ENCODE measurements at places on chromosomes 3 and 15. TPM values are rescaled to one million over a fixed set of nuclear protein-coding genes. Genes with fewer than 3 reads are reported as not detected.

- no peak for DNase-seq
Observed at GRCh38 chr3:59824876-59825275, 775.1 kb upstream of the CFAP20DC start.

DNA sequence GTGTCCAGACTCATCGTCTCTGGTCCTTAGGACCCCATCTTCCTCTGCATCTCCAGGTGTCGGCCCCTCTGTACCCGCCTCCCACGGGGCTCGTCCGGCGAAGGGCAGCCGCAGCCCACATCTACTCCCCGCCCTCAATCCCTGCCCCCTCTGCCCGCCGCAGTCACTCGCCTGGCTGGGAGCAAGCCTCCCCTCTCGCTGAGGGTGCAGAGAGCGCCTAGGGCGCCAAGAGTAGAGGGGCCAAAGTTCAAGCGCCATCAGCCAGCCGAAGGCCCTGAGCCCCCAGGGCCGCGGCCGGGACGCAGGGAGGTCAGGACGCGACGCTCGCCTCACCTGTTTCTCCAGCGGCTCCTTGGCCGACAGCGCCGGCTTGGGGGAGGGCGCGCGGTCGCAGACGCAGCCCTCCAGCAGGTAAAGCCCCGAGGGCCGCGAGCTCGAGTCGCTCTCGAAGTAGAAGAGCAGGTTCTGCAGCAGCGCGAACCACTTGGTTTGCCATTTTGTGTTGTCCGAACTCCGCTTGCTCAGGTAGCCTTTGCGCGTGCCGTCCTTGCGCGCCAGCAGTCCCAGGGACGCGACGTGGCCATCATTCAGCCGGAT is 592 bp downstream of the RASGRF1 start:
- no peak for DNase-seq

DNA sequence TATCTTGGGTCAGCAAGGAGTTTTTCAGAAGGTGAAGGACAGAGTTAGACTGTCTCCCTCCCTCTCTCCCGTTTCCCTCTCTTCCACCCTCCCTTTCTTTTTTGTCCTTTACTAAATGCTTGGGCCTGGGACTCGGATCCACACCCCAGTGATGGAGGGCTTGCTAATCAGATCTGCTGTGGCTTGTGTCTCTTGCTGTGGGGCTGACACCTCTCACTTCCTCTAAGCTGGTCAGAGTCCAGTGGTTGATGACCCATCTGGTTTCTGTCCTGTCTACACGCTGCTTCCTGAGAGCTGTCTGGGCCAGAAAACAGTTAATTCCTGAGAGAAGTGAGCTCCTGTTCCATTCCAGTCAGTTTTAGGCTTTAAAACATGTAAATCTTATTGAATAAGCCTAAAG is 849 bp downstream of the TRAK1 start:
- no peak for DNase-seq

DNA sequence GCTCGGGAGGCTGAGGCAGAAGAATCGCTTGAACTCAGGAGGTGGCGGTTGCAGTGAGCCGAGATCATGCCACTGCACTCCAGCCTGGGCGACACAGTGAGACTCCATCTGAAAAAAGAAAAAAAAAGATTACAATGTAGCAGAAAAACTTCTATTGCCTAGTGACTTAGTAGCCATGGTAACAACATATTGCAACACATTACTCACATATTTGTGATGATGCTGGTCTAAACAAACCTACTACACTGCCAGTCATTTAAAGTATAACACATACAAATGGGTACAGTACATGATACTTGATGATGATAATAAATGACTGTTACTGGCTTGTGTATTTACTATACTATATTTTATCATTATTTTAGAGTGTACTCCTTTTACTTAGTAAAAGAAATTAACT is 125.6 kb downstream of the PLOD2 start:
- no peak for DNase-seq

DNA sequence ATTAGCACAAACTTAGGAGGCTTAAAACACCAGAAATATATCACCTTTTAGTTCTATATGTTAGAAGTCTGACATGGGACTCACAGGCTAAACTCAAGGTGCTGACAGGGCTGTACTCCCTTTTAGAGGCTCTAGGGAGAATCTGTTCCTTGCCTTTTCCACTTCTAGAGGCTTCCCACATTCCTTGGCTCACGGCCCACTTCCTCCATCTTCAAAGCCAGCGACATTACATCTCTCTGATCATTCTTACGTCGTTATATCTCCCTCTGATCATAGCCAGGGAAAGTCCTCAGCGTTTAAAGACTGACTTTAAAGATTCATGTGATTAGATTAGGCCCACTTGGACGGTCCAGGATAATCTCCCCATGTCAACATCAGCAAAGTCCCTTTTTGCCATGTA is 166.3 kb downstream of the GREM1 start:
- DNase-seq = no peak

DNA sequence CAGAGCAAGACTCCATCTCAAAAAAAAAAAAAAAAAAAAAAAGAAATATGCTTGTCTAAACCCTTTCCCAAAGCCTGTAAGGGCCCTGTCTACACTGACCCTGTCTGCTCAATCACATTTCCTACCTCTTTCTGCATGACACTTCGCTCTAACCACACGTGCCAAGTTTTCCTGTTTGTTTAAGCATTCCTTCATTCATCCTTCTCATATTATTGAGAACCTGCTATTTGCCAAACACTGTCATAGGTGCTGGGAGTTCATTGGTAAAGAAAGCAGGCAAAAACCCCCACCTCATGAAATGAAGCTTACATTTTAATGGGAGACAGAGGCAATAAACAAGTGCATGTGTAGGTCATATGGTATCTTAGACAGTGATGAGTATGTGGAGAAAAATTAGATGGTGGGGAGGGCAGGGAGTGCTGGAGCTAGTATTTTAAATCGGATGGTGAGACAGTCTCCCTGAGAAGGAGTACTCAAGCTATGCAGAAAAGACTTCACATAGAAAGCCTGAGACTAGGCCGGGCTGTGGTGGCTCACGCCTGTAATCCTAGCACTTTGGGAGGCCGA is 48.0 kb downstream of the B3GNT5 start:
- DNase-seq = no peak

- DNase-seq = no peak
Observed at GRCh38 chr15:67142767-67143100, 77.3 kb downstream of the SMAD3 start.

GRCh38 chr3:119636891-119637611 is 23.3 kb downstream of the POPDC2 start:
- no peak for DNase-seq

DNA sequence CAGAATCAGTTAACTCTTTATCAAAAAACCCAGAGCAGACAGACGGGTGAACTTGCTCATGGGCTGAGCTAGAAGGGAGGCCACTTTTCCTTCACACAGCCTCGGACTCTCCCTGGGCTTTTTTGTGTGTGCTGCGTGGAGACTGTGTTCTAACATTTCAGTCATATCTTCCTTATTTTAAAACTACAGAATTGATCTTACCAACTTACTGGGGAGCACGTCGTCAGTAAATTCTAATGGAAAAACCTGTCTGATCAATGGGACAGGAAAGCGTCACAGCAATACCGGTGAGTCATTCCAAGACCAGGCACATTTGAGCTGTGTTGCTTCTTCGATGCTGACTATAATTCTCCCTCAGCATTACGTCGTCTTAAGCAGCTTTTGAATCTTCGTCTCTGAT is 145.1 kb downstream of the LPP start:
- DNase-seq = no peak

The KIF7 gene
- total RNA-seq = 6.7 TPM

The GATM gene
- 15.9 TPM for total RNA-seq

The CPNE9 gene
- not detected for total RNA-seq

The C3orf80 gene
- total RNA-seq = 1.1 TPM

All from transverse colon (tissue), 4 donors.